ENCODE measurements at places on chromosomes 2 and 18.

- DNase-seq, result no peak
These were observed 72.7 kb upstream of the PPP1CB start for GRCh38 chr2:28678944-28679343.

GRCh38 chr2:150997702-150998440 lies 263.8 kb downstream of the RBM43 start:
- DNase-seq, result no peak

GRCh38 chr2:72934683-72935610 lies 17.6 kb downstream of the EMX1 start:
- DNase-seq, result no peak

DNA sequence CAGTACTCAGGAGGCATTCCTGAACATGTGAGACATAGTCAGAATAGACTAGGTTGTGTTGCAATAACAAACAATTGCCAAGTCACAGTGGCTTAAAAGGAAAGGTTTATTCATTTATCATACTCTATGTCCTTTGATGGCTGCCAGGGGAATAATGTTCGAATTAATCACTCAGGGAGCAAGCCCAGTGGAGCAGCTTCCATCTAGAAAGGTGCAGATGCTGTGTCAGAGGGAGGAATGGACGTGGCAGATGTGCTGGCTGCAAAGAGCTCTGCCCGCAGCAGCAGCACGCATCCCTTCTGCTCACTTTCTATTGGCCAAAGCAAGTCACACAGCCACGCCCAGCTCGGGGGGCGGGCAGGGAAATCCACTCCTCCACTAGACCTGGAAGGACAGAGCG lies 105.9 kb upstream of the AQP4 start:
- DNase-seq, result no peak

DNA sequence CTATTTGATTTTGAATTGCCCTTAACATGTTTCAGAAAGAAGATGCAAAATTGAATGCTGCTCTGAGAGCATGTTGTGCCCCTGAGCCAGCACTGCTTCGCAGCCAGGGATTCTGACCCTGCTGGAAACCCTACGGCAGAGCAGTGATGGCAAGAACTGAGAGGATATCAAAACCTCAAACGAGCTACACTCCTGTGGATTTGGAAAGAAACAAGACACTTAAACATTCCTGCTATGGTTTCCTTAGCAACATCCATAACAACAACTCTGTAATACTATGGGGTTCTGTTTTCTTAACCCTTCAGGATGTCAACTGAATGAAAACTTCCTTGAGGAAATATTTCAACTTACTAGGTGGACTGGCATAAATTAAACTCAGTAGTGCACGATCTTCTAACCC lies 649.1 kb downstream of the NYAP2 start:
- no peak for DNase-seq

DNA sequence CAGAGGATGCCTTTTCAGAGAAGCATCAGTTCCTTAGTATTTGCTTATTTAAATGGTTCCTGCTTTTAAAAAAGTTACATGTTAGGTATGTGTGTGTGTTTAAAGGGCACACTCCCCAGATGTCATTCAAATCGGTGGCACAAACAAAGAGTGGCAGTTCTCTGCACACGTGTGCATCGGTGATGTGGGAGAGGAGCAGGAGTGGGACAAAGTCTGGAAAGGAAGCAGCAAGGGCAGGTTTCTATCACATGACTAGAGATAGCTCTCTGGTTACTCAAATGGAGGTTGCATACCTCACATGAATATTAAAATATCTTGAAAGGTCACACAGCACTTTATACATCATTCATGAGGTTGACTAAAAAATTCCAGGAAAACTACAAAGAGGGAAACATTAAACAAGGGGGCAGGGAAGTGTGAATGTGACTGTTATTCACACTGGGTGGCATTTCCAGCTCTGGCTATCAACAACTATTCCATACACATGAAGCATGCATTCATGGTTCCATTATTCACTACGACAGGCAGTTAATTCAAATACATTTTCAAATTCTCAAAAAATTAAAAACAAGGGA lies 64.7 kb downstream of the SEPTIN10 start:
- no peak for DNase-seq

- DNase-seq, result no peak
These were observed 3.6 kb downstream of the GALNT3 start for GRCh38 chr2:165790466-165790865.

DNA sequence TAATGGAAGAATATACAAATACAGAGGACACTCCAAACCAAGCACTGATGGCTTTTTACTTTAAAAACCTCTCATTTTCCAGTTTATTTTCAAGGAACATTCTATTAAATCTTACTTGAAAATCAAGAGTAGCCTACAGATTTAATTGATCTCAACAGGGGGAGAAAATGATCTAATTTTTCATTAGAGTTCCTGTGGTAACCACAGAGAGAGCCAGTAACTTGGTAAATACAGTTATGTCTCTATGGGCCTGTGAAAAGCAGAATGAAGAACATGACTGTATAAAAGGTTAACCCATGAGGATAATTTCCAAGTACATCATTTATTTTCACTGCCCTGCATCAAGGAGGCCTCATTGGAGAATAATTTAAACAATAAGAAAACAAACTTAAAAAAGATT lies 39.8 kb upstream of the ITPRID2 start:
- no peak for DNase-seq

- no peak for DNase-seq
These were observed 43.9 kb downstream of the FOSL2 start for GRCh38 chr2:28436525-28437051.

DNA sequence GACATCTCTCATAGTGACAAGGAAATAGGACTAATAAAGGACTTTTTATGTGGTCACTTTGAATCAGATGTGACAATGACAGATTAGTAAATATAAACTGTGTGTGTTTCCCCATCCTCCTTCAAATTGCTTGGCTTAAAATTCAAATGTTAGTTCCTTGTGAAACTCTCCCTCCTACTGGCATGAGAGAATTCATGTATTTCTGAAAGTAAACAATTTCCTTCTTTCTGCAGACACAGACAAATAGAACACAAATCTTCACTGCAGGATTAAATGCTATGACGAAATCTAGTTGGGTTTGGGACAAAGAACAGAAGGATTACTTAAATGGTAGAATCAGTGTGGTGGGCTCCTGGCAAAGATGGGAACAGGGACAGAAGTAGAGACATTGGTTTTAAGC lies 328.7 kb upstream of the FAM98A start:
- DNase-seq, result no peak

GRCh38 chr2:37916512-37917082 lies 8.5 kb upstream of the RMDN2 start:
- no peak for DNase-seq

DNA sequence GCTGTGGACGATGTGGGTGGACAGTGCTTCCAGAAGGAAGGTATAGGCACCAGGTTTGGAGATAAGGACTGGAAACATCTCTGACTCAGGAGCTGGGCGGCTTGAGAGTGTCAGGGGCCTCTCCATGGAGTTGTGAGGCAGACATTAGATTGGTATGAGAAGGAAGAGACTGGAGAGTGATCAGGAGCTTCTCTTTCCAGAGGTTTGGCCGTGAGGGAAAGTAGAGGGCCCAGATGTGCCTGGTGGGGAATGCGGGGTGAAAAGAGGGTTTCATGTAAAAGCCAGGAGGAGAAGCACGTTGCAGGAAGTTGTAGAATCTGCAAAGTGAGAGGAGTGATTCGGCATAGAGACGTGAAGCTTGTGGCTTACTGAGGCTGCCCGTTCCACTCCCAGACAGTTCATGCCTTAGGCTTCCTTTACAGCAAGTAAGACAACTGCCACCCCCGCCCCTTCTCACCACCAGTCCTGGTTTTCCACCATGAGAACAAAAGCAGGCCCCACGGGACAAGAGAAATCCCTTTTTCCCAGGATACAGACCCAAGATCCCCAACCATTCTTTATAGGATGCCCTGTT lies 166.3 kb upstream of the HDAC4 start:
- DNase-seq, result no peak

GRCh38 chr2:151067658-151068369 lies 193.8 kb downstream of the RBM43 start:
- no peak for DNase-seq

GRCh38 chr2:173016451-173016850 lies 59.2 kb upstream of the MAP3K20 start:
- DNase-seq, result no peak

- no peak for DNase-seq
These were observed 160.9 kb upstream of the COL3A1 start for GRCh38 chr2:188813315-188813714.

DNA sequence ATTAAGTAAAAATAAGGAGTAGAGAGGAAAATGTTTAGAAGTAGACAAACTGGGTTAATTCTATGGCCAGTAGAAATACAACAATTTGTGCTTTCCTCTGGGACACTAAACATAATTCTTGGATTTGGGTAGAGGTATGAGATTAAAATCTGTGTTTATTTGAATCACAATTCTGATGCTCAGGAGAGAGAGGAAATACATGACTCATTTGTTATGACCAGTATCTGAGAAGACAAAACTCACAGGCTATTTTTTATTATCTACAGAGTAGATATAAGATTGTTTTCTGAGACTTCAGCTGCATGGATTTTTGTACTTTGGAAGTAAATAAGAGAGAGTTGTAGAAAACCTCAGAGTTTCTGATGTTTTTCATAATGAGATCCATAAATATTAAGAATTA lies 315.7 kb upstream of the CWC22 start:
- no peak for DNase-seq

DNA sequence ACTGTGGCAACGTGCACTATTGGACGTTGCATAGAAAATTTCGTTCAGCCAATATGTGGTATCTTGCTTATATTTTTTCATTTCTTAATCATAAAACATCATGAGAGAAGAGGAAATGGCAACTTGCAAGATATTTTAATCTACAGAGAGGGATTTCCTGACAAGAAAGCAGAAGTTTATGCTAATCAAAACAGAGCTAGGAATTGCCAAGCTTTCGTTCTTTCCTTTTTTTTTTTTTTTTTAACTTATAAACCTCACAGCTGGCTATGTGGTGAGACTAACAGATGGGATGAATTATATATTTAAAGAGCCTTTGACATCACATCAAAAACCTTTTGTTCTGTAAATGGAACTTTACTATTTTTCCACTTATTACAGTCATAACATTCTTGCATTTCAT lies 1136.9 kb upstream of the TMEFF2 start:
- DNase-seq, result no peak

DNA sequence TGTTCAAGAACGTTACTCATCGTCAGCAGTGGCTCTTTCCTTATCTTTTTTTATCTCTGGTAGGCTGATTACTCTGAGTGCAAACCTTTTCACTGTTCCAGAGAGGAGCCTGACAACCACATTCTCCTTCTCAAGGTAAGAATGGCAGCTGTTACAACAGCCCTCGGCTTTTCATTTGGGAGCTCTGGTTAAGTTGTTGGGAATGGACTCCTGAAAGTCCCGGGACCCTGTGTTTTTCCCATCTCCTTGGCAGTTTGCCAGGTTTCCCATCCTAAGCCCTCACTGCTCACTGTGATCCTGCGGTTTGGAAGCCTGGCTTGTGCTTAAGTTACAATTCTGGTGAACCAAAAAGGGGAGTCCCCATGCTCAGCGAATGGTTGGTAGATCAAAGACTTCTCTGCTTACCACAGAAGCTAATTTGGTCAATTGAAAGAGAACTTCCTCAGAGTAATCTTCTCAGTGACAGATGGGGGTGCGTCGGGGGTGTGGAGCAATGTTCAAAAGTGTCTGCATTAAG lies 122.3 kb downstream of the LYPD6B start:
- peak; percentile 13 for DNase-seq

- DNase-seq, result no peak
These were observed 13.1 kb downstream of the CFLAR start for GRCh38 chr2:201128933-201129505.

DNA sequence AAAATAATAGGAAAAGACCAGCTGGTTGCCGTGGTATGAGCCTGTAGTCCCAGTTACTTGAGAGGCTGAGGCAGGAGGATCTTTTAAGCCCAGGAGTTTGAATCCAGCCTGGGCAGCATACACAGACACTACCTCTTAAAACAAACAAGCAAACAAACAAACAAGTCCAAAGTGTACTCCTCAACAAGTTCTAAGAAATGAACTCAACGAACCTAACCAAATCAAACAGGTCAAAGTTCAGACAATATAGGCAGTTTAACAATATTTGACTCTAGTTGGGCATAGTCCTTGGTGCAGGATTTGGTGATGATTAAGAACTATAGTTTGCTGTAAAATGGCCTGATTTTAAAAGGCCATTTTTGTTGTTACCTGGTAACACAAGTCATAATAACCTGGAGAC lies 41.9 kb upstream of the RHOB start:
- DNase-seq, result no peak

GRCh38 chr2:182361477-182361876 lies 65.4 kb downstream of the PDE1A start:
- no peak for DNase-seq

GRCh38 chr2:144642856-144643255 lies 122.9 kb upstream of the ZEB2 start:
- no peak for DNase-seq

DNA sequence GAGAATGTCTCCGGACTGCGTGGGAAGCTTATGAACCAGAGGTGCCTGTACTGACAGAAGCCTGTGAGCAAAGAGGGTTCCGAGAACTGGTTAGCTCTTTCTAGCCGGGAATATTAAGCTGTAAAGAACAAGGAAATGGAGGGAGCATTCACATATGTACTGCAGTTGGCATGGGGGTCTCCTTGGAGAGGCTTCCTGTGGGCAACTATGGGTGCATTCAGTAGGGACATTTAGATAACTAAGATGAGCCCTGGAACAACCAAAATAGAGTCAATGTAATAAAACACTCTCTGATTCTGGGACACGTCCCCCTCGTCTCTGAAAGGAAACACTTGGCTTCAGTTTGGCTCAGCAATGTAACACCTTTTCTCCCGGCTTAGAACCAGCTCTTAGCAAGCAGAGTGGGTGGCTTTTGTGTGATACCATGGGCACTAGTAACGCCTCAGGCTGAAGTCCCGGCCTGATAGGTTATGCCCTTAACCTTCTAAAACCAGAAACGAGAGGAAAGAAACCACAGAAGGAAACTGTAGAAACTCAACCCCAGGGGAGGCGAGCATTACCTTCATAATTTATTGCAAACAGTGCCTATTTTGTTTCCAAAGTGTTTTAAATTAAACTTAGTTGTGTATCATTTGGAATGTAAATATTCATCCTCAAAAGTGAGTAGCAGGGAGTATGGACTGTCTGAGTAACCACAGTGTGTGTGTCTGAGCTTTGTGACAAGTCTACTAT lies 48.8 kb upstream of the LPIN2 start:
- peak; percentile 30 for DNase-seq

Data from stimulated activated CD4-positive, alpha-beta T cell treated with anti-CD3 and anti-CD28 coated beads, Interleukin-12 subunit alpha, Interleukin-12 subunit beta, amount 100 ng/mL, for 24 hours (primary cell).